Lower leg skin (tissue), 4 donors: ENCODE measurements at places on chromosomes 5 and 9. TPM values are rescaled to one million over a fixed set of nuclear protein-coding genes. Genes with fewer than 3 reads are reported as not detected.

Gene FKTN
- 5.9 TPM for total RNA-seq

Gene ST8SIA4
- total RNA-seq: 1.3 TPM

DNA sequence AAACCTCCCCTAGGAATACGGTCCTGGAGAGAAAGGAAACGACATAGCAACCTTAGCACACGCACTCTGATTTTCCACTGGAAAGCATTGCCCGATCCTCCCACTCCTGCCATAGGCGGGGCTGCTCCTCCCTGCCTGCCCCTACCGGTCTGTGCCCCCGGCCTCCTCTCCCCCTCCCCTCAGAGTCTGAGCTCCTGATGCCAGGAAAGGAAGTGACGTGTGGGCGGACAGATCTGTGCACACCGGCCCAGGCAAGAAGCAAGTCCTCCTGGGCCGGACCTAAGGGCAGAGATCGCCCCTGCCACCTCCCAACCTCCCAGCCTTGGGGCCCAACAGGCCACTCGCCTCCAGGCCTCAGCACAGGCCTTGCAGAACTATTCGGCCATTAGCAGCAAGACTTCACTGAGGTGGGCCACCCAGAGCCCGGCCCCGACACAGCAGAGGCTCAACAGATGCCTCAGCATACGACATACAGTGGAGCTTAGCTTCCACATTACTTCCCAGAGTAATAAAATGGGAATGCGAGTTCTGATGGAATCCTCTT, 7.2 kb downstream of the NINJ1 start:
- peak; percentile 89 for DNase-seq

- DNase-seq: no peak
Measured at GRCh38 chr5:72692231-72692637, 124.2 kb upstream of the TNPO1 start.
